Breast epithelium (tissue), 4 donors: ENCODE measurements at places on chromosomes 2 and 18. TPM values are rescaled to one million over a fixed set of nuclear protein-coding genes. Genes with fewer than 3 reads are reported as not detected.
A peak's percentile ranks its signal among the peaks of the same experiment; 100 is the strongest.

GRCh38 chr2:216308576-216308975, 63.7 kb downstream of the MARCHF4 start:
- H3K4me1 ChIP-seq: no peaks in the 10 kb centered on the region
- no peak for DNase-seq
- no peaks in the 10 kb centered on the region for H3K27me3 ChIP-seq
- H3K36me3 ChIP-seq: no peaks in the 10 kb centered on the region

The SCN9A gene
- 12.5 TPM for total RNA-seq

DNA sequence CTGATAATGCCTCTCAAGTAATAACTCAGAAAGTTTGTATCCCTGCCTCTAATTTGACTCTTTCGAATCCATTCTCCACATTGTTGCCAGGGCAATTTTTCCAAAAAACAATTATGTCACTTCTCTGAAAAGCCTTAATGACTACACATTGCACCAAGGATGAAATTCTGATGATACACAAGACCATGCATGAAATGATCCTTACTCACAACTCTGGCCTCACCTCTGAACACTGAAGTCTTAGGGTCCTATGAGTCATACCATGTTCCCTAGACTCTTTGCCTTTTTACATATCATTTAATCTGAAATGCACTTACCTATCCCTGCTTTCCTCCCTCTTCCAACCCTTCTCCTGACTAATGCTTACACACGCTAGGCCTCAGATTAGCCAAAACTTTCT, 51.0 kb downstream of the WDPCP start:
- no peaks in the 10 kb centered on the region for H3K27me3 ChIP-seq
- no peak for DNase-seq
- no peaks in the 10 kb centered on the region for H3K4me1 ChIP-seq
- H3K27ac ChIP-seq: no peak overlapping the region
- no peaks in the 10 kb centered on the region for H3K36me3 ChIP-seq
- H3K4me3 ChIP-seq: no peak overlapping the region

The DNAJC5G gene
- not detected for total RNA-seq

GRCh38 chr2:14967729-14968128, 335.2 kb downstream of the LRATD1 start:
- no peak overlapping the region for H3K4me3 ChIP-seq
- H3K27ac ChIP-seq: no peak overlapping the region
- no peaks in the 10 kb centered on the region for H3K4me1 ChIP-seq
- no peaks in the 10 kb centered on the region for H3K27me3 ChIP-seq

The EML6 gene
- 5.9 TPM for total RNA-seq

The SERPINB10 gene
- total RNA-seq: not detected

DNA sequence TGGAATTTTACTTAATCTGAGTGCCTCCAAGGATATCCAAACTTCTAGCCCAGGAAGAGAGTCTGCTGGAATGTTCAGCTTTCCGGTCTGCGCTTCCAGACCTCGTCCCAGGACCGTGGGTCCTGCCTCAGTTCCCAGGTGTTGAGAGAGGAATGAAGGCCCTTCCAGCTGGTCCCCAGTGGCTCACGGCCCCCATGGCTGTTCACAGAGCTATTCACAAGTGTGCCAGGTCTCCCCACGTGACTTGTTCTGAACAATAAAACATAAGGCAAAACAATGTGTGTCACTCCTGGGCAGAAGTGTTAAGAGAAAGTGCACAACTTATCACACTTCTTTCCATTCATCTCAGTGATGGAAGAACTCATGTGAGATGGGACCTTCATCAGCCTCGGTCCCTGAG, 20.1 kb upstream of the TEX51 start:
- peak; percentile 10 for DNase-seq
- no peaks in the 10 kb centered on the region for H3K27me3 ChIP-seq
- no peaks in the 10 kb centered on the region for H3K36me3 ChIP-seq

DNA sequence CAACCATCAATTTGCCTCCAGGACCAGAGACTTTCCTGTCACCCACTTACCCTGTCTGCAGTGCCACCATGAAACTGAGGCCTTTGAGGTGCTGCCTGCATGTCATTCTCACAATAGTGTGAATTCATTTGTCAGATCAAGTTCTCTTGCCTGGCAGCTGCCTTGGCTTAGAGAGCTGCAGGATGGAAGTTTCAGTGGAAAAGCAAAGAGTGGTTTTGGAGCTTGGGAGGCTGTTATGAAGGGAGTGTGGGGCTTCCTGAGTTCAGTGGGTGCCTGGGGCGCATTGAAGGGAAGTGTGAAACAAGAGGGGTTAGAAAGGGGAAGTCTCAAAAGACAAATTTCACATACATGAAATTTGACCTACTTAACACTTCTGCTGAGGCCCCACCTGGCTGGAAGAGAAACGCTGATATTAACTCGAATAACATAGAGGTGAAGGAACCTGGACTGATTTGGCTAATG, 7.9 kb upstream of the LBH start:
- no peak overlapping the region for H3K4me3 ChIP-seq
- H3K36me3 ChIP-seq: no peaks in the 10 kb centered on the region
- DNase-seq: no peak
- no peaks in the 10 kb centered on the region for H3K4me1 ChIP-seq

DNA sequence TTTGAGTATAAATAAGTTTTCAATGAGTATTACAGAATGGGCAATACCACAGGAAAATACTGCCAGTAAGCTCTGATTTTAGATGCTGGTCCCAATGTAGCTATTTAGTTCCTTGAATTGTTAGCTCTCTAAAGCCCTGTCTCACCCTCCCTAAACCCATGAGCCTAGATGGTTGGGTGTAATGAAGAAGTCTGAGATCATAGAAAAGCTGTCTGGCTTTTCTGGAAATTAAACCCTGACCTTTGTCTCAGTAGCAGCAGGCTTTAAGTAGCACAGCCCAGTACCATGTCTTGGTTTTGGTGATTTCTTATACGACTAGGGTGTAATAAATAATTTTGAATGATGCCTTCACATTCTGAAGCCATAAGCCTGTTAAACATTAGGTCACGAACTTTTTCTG, 55.3 kb downstream of the TMEM200C start:
- DNase-seq: no peak
- H3K4me1 ChIP-seq: no peaks in the 10 kb centered on the region
- no peak overlapping the region for H3K4me3 ChIP-seq

DNA sequence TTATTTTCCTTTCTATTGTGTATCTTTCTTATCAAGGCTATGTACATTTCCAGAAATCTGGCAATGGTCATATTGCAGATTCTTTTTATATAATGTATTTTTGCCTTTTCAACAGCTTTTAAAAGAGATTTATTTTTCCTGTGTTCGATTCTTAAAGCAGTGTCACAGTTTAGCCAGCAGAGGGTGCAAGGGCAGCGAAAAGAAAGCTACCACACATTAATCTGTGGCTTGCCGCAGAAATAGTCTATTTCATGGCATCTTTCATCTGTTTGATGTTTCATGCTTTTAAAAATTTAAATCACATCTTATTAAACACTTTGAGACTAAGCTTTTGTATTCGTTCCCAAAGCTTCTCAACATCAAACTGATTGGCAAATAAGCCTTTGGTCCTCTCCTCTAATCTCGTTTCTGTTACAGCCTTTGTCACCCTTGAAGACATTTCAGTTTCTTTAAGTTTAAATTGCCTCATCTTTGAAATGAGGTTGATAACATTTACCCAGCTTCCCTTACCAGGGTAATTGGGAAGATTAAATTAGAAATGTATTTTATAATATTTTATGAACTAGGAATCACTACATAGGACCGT, 73.3 kb downstream of the PIK3C3 start:
- no peaks in the 10 kb centered on the region for H3K27me3 ChIP-seq
- peaks cover 6% of the 10 kb centered on the region for H3K36me3 ChIP-seq
- no peak overlapping the region for H3K27ac ChIP-seq
- no peaks in the 10 kb centered on the region for H3K4me1 ChIP-seq
- no peak for DNase-seq
- H3K4me3 ChIP-seq: no peak overlapping the region

The CXCR1 gene
- total RNA-seq: 0.16 TPM

- no peaks in the 10 kb centered on the region for H3K27me3 ChIP-seq
- no peaks in the 10 kb centered on the region for H3K36me3 ChIP-seq
- no peak overlapping the region for H3K4me3 ChIP-seq
Observed at GRCh38 chr2:48398285-48399002, 131.5 kb upstream of the STON1 start.

- H3K27ac ChIP-seq: no peak overlapping the region
- no peaks in the 10 kb centered on the region for H3K27me3 ChIP-seq
- no peaks in the 10 kb centered on the region for H3K4me1 ChIP-seq
Observed at GRCh38 chr18:43396266-43396665, 119.0 kb upstream of the SYT4 start.

The ALLC gene
- 0.16 TPM for total RNA-seq
